ENCODE measurements at places on chromosomes 2 and 18. TPM values are rescaled to one million over a fixed set of nuclear protein-coding genes. Genes with fewer than 3 reads are reported as not detected.

The TWSG1 gene
- 9.2 TPM for total RNA-seq

The SLC9A4 gene
- total RNA-seq = under 0.01 TPM

The GAREM2 gene
- 1.0 TPM for total RNA-seq

The KIF1A gene
- not detected for total RNA-seq

The GEN1 gene
- 10.7 TPM for total RNA-seq

The RAB27B gene
- total RNA-seq = 14.3 TPM

The LANCL1 gene
- 17.0 TPM for total RNA-seq

The DSG1 gene
- not detected for total RNA-seq

The SPRED2 gene
- 1.7 TPM for total RNA-seq

The ICA1L gene
- total RNA-seq = 3.4 TPM

The CCDC102B gene
- total RNA-seq = 4.1 TPM
